Muscle of back (tissue), 13 donors: ENCODE measurements at places on chromosomes 11 and 22. TPM values are rescaled to one million over a fixed set of nuclear protein-coding genes. Genes with fewer than 3 reads are reported as not detected.

The TXNRD2 gene
- polyA plus RNA-seq = 17.8 TPM

GRCh38 chr11:19076744-19077589 lies 16.4 kb upstream of the MRGPRX2 start:
- DNase-seq = peak; percentile 34

The EMID1 gene
- polyA plus RNA-seq = 5.5 TPM

DNA sequence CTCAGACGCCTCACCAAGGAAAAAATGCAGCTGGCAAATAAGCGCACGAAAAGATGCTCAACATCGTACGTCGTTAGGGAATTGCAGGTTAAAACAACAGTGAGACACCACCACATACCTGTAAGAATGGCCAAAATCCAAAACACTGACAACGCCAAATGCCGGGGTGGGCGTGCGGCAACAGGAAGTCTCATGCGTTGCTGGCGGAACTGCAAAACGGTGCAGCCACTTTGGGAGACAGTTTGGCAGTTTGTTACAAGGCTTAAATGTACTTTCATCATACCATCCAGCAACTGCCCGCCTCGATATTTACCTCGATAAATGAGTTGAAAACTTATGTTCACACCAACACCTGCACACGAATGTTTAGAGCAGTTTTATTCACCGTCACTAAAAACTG lies 7.5 kb upstream of the CTSD start:
- no peak for DNase-seq

GRCh38 chr11:1650034-1650917 lies 20.7 kb downstream of the KRTAP5-5 start:
- DNase-seq = no peak

DNA sequence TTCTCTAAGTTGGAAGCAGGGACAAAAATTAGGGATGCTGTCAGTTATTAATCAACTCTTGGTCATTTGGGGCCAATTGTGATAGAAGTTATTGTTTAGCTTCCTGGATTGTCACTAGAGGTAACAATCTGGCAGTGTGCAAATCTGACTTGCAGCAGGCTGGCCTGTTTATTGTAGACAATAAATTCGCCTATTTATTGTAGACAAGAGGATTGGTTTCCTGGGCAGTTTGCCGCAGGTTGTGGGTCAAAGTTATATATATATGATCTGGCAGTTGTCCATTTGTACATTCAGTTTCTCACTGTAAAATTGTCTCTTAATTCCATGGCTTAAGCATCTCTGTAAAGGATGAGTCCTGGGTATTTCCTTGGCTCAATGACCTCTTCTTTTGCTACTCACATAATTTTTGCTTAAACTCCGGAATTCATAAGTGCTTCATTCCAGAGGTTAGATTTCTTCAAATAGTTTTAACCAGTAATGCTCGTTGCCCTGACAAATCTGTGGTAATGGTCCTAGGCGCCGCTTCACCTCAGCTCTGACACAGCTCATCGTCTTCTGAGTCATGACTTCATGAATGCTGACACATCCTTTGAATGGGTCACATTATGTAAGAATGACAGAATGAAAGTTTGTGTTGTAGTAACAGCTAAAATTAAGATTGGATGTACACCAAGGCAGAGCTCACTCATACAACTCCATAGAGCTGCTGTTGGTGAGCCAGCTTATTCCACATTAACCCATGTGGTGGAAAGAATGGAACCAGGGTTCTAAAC lies 7.8 kb upstream of the MMP3 start:
- peak; percentile 92 for DNase-seq
